NCI-H2081 (cell line): ENCODE measurements at places on chromosomes 11 and 22.
A peak's percentile ranks its signal among the peaks of the same experiment; 100 is the strongest.

- no peak for DNase-seq
Observed at GRCh38 chr22:46090631-46091201, 59.6 kb upstream of the PPARA start.

DNA sequence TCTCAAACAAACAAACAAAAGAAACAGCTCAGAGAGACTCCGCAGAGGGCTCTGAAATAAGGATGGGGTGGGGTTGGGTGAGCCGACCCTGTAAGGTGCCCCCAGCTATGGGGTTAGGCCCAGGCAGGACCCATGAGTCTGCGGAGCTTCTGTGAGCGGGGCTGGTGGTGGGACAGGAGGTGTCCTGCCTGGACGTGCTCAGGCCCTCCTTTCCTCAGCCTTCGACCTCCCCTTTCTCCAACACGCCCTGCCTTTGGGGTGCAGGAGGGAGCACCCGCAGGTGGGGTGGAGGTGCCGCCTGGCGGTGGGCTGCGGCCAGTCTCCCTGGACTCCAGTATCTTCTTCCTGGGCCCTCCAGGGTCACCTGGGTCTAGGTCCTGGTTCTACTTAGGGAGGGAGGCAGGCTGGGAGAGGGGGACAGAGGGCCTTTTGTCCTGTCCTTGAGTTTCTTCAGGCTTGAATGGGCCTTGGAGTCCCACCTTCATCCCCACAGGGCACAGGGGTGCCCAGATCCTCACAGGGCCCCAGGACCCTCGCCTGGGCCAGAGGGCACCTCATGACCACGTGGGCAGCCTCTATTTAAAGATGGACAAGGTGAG, 12.3 kb downstream of the PRR33 start:
- no peak for DNase-seq

GRCh38 chr11:125093502-125093901, 17.9 kb downstream of the TMEM218 start:
- no peak for DNase-seq

DNA sequence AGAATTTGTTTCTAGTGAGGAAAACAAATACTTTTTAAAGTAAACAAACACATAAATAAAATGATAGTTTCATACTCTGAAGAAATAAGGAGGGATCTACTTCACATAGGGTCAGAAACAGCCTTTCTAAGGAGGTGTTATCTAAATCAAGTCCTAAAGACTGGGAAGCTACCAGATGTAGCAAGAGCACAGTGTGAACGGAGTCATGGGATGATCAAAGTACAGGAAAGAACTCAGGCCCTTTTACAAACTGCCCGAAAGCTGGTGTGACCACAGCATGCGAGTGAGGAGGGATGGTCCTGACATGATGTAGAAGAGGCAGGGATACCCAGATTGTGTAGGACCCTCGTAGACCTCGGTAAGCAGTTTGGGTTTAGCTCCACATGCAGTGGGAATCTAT, 102.8 kb downstream of the ARHGAP32 start:
- no peak for DNase-seq

DNA sequence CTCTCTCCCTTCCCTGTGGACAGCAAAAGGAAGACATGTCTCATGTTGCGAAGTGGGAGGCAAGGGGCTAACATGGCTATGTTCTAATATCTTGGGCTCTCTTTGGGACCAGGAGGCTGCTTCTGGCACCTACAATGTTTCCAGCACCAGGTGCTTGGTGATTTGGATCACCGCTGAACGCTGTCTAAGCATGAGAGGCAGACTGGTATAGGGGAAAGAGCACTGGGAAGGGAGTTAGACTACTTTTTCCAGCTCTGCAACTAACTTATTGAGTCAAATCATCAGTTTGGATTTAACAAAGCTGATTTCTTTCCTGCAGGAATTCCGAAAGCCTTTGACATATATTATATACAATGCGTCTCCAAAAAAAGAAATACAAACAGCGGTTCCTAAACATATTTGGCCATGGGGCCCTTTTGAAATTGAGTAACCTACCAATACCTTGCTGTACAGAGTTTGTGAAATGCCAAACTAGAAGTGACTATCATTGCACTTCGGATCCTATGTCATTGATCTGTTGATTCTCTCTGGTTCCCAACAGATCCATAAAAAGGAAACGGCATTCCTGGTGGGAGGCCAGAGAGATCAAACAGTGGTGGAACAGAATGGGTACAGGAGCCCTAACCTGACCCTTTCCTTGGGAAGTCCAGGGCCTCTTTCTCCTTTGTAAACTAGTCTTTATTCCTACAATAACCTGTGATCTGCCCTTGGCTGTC, 37.8 kb downstream of the FBXO7 start:
- no peak for DNase-seq

- no peak for DNase-seq
Observed at GRCh38 chr11:77217156-77217555, 84.3 kb downstream of the GDPD4 start.

- DNase-seq = no peak
Observed at GRCh38 chr11:92432515-92432914, 207.9 kb downstream of the FAT3 start.

GRCh38 chr11:126346586-126346940, 8.9 kb upstream of the ST3GAL4 start:
- DNase-seq = peak; percentile 21

DNA sequence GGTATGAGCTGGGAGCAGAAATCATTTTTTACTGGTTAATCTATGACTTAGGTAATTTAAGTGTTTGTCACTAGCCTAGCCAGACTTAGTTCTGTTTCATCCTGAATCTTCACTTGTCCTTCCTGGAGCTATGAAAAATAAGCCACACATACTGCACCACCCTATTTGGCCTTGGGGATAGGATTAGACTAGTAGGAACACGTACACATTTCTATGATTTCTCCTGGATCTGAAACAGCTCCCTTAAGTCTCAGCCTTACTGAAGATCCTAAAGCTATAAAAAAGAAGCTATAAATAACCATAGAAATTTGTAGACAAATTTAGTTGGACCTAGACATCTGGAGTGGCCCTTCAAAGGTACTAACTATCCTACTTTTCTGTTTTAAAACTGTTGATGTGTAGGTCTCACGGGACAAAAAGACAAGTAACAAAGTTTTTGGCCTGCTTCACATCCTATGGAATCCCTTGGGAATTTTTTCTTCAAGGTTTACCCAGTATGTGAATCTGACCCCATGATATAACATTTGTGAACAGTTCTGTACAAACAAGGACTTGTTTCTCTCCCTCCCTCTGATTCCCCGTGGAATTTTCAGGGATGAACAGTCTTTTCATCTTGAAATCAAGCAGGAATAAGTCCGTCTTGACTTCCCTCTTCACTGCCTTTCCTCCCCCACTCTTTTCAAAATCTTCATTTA, 275.0 kb downstream of the FAM76B start:
- no peak for DNase-seq

DNA sequence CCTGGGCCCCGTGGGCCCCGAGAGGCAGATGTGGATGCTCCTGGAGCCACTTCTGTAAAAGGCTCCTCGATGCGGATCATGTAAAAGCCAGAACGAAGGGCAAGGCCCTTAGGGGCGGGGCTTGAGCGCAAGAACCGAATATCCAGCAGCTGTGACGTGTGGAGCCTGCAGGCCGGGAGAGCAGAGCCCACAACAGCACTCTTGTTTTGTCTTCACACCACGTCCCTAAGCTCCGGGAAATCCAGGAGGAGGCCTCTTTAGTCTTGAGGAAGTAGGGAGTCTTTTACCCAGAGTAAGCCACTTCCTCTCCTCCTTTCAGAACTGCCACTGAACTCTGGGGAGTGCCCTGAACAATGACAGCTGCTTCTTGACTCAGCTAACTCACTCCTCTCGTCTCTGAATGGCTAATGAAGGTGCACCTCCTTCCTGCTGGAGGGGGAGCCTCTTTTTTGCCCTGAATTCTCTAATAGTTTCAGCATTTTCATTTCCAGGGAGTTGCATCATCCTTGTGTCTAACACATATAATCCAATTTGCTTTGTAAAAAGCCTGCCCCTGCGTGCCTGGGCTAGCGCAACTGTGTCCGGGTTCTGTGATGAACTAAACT, 12.5 kb downstream of the L3MBTL2 start:
- no peak for DNase-seq

DNA sequence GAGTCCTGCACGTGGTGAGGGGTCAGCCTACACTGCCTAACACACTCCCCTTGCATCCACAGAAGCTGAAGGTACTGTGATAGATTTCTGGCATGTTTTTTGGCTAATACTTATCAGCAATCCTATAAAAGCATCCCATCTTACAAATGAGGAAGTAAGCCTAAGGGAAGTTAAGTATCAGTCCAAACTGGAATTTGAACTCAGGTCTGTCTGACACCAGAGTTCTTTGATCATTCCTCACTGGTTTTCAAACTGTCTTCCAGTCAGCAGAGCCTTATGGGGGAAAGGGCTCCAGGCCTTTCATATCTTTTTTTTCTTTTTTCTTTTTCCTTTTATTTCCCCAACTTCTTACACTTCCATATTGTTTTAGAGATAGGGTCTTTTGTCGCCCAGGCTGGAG, 105.6 kb downstream of the RBFOX2 start:
- DNase-seq = no peak

DNA sequence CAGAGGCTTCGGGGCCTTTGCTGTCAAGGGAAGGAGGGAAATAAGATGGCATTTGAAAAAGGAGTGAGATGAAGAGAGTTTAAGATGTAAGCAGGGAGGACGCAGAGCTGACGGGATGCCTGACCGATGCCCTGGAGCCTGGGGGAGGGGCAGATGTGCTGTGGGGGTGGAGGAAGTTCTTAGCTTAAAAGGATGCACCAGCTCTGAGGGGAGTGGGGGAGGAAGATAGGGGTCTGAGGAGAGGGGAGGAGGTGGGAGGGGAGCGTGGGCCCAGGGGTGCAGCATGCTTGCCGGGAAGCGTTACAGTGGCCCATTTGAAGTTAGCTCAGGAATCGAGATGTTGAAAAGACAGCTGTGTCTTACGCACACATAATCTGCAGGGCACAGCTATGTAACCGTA, 56.3 kb downstream of the RPS6KA4 start:
- no peak for DNase-seq

DNA sequence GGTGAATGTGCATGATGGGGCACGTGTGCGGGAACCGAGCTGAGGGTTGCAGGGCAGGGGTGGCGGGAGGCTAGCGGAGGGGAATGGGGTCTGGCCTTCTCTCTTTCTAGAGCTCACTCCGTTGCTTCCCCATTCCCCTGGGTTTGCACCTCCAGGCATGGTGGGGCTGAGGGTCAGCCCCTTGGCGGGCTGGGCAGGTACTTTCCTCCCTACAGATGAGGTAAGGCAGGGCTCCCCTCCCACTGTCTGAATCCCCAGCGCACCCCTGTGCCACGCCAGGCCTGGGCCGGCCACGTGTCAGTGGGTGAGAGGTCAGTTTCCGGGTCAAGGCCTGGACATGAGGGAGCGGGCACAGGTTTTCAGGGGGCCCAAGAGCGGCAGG, 8.9 kb downstream of the SUSD2 start:
- DNase-seq = no peak

DNA sequence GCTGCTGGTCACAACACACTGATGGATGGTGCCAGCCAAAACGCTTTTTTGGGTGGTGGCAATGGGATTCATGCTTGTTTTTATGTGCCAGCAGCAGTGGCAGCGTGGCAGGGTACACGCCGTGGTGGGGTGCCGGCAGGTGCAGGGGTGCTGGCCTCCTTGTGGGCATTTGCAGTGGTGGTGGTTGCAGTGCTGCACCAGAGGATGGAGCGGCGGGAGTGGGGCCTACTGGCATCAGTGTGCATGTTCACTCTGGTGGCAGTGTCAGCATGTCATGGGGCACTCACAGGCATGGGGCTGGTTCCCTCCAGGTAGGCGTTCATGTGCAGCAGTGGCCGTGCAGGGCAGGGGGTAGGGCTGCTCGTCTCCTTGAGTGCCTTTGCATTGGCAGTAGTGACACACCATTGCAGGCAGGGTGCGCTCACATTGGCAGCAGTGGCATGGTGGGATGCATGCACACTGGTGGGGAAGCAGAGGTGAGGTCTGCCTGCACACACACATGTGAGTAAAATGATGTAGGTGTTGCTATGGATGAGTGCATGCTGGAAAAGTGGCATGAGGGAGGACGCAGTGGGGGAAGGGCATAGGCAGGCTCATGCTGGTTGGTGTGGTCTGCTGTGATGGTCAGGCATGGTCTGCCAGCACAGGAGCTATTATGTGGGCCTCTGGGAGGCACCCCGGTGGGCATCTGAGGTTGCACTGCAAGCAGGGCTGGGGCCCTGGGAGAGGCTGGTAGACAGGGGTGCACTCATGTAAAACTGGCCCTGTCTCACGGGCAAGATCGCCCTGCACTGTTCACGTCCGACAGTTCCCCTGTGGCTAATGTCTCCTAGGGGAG, 29.9 kb downstream of the CCDC15 start:
- no peak for DNase-seq

- no peak for DNase-seq
Observed at GRCh38 chr22:50517495-50518260, 7.7 kb downstream of the SCO2 start.

DNA sequence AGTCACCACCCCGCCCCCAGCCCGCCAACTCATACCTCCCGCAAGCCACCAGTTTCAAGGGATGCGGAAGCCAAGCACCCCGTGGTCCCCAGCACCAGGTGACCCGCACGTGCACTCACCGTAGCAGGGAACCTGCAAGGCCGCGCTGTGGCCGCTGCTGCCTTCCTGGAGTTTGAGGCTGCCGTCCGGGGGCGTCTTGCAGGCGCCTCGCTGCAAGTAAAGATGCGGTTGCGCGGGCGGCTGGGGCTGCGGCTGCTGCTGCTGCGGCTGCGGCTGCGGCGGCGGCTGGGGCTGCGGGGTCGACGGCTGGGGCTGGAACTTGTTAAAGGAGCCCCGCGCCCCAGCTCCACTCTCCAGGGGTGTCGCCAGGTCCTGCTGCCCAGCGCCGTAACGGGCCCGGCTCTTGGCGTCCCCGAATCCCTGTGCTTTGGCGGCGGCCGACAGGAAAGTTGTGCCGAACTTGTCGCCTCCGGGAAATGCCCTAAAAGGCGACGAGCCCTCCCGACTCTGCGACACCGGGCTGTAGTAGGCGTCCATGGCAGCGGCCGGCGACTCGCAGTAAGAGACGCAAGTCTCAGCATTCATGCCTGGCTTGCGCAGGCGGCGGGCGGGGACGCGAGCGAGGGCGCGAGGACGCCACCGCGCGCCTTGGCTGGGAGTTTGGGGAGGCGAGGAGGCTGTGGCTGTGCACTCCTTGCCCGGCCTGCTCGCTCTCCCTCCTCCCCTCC, at the start of gene ALX4:
Gene ALX4, minus strand, starts transcription at position 662 of the 728 bp plus-strand sequence. Its CDS starts 77 bp downstream, at position 585.
- peak; percentile 26 for DNase-seq

GRCh38 chr11:130237282-130238006, 77.3 kb downstream of the ZBTB44 start:
- DNase-seq = no peak

DNA sequence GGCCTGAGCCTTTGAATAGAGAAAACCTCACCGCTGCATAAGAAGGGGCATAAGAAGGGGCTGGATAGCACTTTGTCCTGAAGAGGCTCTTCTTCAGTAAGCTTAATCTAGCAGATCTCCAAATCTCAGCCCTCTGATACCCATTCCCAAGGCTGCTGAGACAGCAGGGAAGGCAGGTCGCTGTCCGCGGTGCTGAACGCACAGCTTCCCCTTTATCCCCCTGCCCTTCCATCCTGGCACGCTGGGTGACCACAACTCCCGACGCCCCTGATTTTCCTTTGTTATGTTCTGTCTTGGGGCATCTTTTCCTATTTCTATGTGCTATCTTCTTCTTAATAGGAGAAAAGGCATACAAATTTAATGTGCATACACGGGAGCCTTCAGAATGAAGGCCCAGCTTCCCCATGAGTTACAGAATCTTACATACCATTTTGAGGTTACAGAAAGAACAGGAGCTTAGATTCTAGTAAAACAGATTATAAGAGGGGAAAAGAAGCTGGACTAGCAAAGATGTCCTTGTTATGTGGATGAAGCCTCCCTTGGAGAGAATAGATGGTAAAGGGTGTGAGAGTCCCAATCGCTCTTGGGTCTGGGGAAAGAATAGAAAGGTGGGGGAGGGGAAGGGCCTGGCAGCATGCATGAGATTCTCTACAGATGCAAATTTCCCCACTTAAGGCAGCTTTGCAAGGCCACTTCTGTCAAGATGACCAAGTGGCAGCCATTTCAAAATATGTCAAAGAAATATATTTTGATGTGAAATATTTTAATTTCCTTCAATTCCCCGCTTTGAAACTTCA, 5.7 kb upstream of the SULT4A1 start:
- no peak for DNase-seq
